ENCODE measurements at places on chromosomes 1 and 21.

DNA sequence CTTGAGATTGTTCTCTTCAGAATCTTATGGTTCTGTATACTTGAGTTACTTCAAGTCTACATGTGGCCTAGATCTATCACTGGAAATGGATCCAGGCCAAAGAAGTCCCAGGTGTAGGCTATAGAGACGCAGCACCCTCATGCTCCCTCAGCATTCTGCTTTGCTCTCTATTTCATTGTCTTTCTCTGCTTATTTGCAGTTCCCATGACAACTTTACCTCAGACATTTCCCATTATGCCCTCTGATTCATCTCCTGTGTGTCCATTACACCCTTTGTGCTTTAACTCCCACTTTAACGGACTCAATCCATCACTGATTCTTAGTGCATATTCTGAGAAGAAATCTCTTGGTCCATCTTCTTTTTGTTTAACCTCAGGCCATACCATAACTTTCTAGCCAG, 236.9 kb upstream of the NRIP1 start:
- no peak overlapping the region for H3K27ac ChIP-seq
- peaks cover 16% of the 10 kb centered on the region for H3K36me3 ChIP-seq
- H3K4me3 ChIP-seq: no peak overlapping the region
- DNase-seq: no peak
- no peaks in the 10 kb centered on the region for H3K27me3 ChIP-seq
- peaks cover 10% of the 10 kb centered on the region for H3K4me1 ChIP-seq

DNA sequence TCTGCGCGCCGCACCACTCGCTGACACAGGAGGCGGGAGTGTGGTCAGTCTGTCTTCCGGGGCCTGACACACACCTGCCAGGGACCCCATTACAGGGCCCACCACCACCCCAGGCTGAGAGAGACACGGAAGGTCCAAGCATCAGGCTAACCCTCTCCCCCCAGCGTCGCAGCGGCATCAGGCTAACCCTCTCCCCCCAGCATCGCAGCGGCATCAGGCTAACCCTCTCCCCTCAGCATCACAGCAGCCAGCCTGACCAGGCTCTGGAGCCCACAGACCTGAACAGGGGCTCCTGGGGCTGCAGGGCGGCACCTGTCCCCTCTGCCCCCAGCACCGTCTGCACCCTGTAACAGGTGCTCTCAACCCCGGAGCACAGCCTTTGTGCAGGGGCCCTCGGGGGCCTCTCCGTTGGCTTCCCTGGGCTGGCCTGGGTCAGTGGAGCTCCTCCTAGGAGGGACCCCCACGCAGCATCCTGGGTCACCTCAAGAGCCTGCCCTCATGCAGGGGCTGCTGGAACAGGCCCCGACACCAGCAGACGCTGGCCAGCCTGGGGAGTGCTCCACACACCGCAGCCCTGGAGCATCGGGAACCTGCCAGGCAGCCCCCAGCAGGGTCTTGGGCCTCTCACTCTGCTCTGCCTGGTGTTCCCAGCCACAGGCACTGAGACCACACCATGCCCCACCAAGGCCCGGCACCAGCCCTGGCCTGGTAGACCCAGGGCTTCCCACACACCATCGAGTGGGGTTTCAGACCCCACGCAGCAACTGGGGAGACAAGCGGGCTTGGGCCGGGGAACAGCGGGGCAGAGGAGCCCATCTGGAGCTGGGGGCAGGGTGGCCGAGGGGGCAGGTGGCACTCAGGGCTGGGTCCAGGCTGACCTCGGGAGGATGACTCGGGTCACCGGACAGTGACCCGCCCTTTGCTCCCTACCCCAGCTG, 67.0 kb downstream of the MEGF6 start:
- H3K4me1 ChIP-seq: no peaks in the 10 kb centered on the region
- H3K27me3 ChIP-seq: no peaks in the 10 kb centered on the region
- H3K4me3 ChIP-seq: no peak overlapping the region
- no peak for DNase-seq
- H3K36me3 ChIP-seq: no peaks in the 10 kb centered on the region

GRCh38 chr1:84083307-84083706, 60.8 kb upstream of the PRKACB start:
- H3K27me3 ChIP-seq: no peaks in the 10 kb centered on the region
- H3K4me1 ChIP-seq: peaks cover 8% of the 10 kb centered on the region
- H3K4me3 ChIP-seq: no peak overlapping the region
- H3K27ac ChIP-seq: no peak overlapping the region

DNA sequence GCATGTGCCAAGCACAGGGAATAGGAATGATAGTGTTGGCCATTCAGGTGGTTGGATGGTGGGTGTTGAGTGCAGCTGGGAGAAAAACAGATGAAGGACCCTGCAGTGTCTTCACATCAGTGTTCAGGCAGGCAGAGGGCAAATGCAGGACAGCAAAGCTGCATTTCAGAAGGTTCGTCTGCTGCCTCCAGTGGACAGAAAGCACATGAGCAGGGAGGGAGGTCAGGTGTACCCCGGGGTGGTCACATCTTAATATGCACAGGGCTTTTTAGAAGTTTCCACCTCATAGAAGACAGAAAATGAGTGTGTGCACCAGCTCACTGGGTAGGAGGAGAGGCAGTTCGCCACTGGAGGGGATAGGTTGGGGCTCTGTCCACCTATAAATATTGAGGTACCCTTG, 184.9 kb downstream of the SLC35F3 start:
- H3K36me3 ChIP-seq: no peaks in the 10 kb centered on the region
- H3K27ac ChIP-seq: no peak overlapping the region
- H3K27me3 ChIP-seq: peaks cover 3% of the 10 kb centered on the region
- H3K4me3 ChIP-seq: no peak overlapping the region
- peak; percentile 46 for DNase-seq
- no peaks in the 10 kb centered on the region for H3K4me1 ChIP-seq

DNA sequence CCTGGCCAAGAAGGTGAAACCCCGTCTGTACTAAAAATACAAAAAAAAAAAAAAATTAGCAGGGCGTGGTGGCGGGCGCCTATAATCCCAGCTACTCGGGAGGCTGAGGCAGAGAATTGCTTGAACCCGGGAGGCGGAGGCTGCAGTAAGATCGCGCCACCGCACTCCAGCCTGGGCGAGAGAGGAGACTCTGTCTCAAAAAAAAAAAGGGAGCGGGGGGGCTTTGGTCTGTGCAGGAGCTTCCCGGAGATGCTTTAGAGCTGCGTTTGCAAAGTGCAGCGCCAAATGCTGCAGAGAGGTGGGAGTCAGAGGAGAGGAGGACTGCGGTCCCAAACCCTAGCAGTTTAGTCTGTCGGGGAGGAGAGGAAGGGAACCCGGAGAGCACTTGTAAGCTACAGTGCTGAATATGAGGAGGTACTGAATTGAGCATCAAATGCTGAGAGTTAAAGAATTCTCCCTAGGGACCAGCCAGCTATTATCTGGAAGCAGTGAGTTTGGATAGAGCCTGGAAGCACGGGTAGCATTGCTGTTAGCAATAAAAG, 569 bp downstream of the FALEC start:
- peaks cover 12% of the 10 kb centered on the region for H3K4me1 ChIP-seq
- no peak for DNase-seq
- H3K27ac ChIP-seq: peak overlapping the region; percentile 30
- peak overlapping the region; percentile 79 for H3K4me3 ChIP-seq
- H3K36me3 ChIP-seq: peaks cover 4% of the 10 kb centered on the region

DNA sequence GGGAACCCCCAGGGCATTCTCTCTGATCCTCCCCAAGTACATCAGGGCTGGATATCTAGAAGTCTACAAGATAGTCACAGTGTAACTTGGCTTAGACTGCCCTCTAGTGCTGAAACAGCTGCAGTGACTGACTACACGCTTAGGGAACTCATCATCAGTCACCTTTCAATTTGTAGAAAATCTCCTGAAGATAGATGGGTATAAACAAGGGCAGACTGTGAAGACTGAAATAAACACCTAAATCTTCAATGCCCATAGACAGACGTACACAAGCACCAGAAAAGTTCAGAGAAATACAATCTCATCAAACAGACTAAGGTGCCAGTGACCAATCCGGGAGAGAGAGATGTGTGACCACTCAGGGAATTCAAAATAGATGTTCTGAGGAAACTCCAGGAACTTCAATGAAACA, 46.6 kb downstream of the PACC1 start:
- no peak overlapping the region for H3K4me3 ChIP-seq
- peaks cover 51% of the 10 kb centered on the region for H3K36me3 ChIP-seq
- H3K4me1 ChIP-seq: no peaks in the 10 kb centered on the region
- no peak overlapping the region for H3K27ac ChIP-seq
- peak; percentile 59 for DNase-seq

- H3K27ac ChIP-seq: no peak overlapping the region
- H3K4me3 ChIP-seq: no peak overlapping the region
- peaks cover 13% of the 10 kb centered on the region for H3K36me3 ChIP-seq
- H3K4me1 ChIP-seq: peaks cover 3% of the 10 kb centered on the region
- no peaks in the 10 kb centered on the region for H3K27me3 ChIP-seq
These were observed 15.2 kb downstream of the HYI start for GRCh38 chr1:43438576-43438952.

- no peak overlapping the region for H3K27ac ChIP-seq
- H3K36me3 ChIP-seq: no peaks in the 10 kb centered on the region
- no peak overlapping the region for H3K4me3 ChIP-seq
- peaks cover 3% of the 10 kb centered on the region for H3K27me3 ChIP-seq
- H3K4me1 ChIP-seq: no peaks in the 10 kb centered on the region
- DNase-seq: no peak
These were observed 36.8 kb upstream of the RPF1 start for GRCh38 chr1:84442256-84442655.

GRCh38 chr1:52916241-52916975, 5.1 kb downstream of the ECHDC2 start:
- DNase-seq: no peak
- H3K27ac ChIP-seq: no peak overlapping the region
- 0 out of 2 replicates have a peak, but pooled peaks cover 3% of the 10 kb centered on the region for H3K4me1 ChIP-seq
- H3K4me3 ChIP-seq: no peak overlapping the region

- no peak overlapping the region for H3K27ac ChIP-seq
- peaks cover 6% of the 10 kb centered on the region for H3K4me1 ChIP-seq
These were observed 122.5 kb downstream of the GLIS1 start for GRCh38 chr1:53616511-53616910.

DNA sequence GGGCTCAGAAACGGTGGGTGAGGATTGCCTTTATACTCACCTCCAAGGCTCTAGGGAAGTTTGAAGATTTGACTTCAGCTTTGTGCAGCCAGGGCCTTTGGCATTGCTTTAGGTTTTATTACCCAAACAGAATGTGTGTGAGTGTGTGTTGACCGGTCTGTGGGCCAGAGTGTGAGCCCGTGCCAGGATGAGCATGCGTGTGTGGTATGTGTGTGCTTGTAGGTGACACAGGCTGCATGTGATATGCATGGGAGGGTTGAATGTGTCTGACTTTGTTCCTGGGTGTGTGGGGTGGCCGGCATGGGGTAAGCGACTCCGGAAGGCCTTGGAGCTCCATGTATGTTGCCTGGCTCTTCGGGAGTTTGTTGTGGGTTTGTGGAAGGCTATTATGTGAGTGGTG, 160.5 kb downstream of the FOXD2 start:
- peaks cover 28% of the 10 kb centered on the region for H3K27me3 ChIP-seq
- peaks cover 2% of the 10 kb centered on the region for H3K4me1 ChIP-seq
- no peak overlapping the region for H3K4me3 ChIP-seq

DNA sequence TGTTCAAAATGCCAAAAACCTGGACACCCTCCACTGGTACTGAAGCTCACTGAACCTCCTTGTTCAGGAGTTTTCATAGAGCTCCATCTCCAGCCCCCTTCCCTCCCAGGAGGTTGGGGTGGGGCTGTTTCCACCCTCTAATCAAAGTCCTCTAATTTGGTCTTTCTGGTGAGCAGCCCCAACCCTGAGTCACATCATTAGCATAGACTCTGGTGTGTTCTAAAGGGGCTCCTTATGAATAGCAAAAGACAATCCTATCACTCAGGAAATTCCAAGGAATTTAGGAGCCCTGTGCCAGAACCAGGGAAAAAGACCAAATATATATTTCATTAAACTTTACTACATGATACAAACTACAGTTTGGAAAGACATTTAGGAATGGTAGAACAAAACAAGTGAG, 13.2 kb upstream of the UBE4B start:
- no peak overlapping the region for H3K4me3 ChIP-seq
- H3K36me3 ChIP-seq: no peaks in the 10 kb centered on the region
- no peak overlapping the region for H3K27ac ChIP-seq
- no peak for DNase-seq

DNA sequence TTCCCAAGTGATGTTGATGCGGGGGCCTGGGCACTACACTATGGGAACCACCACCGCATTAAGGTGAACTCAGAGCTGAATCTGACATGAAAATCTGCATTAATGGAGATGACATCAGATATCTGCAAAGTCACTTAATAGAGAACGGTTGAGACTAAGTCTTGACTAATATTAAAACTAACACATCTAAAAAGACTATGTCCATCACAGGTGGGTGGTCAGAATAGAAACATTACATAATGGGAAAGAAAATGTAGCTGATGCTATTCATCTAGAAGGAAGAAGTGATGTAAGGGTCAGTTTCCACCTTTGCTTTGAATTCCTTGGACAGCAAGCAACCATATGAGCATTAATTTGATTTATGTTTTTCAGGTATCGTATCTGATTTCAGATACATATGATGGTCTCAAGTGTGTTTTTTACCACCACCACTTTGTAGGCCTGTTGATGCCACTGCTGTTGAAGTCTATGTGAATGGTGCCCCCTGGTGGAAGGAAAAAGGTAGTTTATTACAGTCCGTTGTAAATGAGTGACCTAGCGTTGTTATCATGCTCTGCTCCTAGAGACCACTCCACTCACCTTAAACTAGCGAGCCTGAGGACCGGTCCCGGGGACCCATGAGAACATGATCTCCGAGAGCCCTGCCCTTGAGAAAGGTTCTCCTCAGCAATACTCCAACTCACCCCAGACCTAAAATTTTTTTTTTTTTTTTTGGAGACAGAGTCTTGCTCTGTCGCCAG, 73.5 kb downstream of the BACH1 start:
- peaks cover 10% of the 10 kb centered on the region for H3K4me1 ChIP-seq
- H3K27ac ChIP-seq: no peak overlapping the region
- no peaks in the 10 kb centered on the region for H3K36me3 ChIP-seq
- peak; percentile 24 for DNase-seq

GRCh38 chr1:239920214-239920613, 171.5 kb upstream of the FMN2 start:
- peaks cover 7% of the 10 kb centered on the region for H3K36me3 ChIP-seq
- no peak overlapping the region for H3K4me3 ChIP-seq
- peaks cover 13% of the 10 kb centered on the region for H3K4me1 ChIP-seq
- no peak overlapping the region for H3K27ac ChIP-seq

DNA sequence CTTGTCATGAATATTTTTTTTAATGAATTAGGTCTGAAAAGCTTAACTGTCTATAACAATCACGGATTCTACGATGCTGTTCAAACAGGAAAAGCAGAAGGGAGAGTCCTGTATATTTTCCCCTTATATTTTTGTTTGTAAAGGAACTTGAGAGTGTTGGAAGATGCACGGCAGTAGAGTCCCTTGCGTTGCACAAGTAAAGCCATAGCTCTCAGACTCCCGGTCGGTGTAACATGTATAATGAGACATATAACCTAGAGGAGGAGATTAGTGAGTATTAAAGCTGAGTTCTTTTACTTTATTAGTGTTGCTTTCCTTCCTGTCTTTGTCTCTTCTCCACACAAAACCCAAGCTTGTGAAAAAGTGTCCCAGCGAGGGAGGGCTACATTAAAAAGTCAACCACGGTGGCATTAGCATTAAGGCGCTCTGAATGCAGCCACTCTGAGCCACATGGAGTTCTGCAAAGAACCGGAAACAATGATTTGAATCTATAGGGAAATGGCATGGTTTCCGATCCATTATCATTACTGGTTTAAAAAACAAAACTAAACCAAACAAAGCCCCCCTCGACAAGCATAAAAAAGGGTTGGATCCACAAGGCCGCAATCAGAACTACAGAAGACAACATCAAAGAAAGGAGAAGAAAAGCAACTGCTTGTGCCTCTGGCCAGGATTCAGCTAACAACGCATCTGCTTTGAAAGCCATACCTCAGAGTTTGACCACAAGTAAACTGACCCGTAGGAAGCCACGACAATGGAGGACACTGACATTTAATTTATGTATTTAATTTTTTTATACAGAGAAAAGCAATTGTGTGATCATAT, 356.8 kb downstream of the LMO4 start:
- H3K4me1 ChIP-seq: peaks cover 49% of the 10 kb centered on the region
- H3K27ac ChIP-seq: peak overlapping the region; percentile 92
- DNase-seq: no peak
- no peaks in the 10 kb centered on the region for H3K36me3 ChIP-seq
- peaks cover 44% of the 10 kb centered on the region for H3K27me3 ChIP-seq
